ENCODE measurements at places on chromosomes 11 and 22.

DNA sequence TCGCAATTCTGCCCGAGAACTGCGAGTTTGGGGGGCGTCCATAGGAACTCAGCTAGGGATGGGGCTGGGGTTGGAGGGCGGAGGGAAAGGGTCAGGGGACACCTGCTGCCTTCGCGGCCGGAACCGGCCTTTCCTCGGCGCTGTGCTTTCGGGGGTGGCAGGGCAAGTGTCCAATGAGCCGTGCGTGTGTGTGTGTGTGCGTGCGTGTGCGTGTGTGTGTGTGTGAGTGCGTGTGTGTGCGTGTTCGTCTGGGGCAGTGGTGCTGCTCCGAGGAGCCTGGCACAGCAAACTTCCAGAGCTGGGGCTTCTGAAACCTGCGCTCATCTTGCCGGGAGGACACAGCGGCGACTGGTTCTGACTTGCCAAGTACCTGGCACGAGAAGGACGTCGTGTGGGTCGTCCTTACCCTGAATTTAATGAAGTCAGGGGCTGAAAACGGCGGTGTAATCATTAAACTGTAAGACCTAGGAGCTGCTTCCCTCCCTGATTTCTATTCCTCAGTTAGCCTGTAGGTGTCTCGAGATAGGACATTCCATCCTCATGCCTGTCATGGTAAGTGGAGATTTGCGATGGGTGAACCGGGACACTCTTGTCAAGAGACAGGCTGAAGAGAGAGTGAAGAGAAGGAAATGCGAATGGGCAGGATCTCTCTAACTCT, 27.0 kb upstream of the AMOTL1 start:
- peak; percentile 75 for DNase-seq

DNA sequence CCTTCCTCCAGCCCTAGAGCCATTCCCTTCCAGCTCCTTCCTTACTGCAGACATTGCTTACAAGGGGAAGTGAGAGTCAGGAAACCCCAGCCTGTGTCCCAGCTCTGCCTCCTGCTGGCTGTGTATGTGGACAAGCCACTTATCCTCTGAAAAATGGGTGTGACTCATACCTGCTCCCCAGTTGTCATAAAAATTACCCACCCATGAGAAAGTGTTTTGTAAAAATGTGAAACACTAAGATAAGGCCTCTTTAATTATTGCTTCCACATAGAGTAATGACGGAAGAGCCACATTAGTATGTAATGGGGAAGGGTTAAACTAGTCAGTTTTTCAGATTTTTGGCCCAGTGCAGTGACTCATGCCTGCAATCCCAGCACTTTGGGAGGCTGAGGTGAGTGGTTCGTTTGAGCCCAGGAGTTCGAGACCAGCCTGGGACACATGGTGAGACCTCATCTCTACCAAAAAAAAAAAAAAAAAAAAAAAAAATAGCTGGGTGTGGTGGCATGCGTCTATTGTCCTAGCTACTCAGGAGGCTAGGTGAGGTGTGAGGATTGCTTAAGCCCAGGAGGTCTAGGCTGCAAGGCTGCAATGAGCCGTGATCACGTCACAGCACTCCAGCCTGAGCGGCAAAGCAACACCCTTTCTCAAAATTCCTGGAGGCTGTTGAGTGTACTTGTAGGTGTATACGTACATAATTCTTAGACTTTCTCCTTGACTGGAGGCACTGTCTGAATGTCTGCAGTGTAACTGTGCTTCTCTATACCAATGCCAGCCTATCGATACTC, 84.9 kb downstream of the CTTN start:
- no peak for DNase-seq

- DNase-seq = no peak
Observed at GRCh38 chr11:60766547-60766946, 9.9 kb downstream of the MS4A15 start.

DNA sequence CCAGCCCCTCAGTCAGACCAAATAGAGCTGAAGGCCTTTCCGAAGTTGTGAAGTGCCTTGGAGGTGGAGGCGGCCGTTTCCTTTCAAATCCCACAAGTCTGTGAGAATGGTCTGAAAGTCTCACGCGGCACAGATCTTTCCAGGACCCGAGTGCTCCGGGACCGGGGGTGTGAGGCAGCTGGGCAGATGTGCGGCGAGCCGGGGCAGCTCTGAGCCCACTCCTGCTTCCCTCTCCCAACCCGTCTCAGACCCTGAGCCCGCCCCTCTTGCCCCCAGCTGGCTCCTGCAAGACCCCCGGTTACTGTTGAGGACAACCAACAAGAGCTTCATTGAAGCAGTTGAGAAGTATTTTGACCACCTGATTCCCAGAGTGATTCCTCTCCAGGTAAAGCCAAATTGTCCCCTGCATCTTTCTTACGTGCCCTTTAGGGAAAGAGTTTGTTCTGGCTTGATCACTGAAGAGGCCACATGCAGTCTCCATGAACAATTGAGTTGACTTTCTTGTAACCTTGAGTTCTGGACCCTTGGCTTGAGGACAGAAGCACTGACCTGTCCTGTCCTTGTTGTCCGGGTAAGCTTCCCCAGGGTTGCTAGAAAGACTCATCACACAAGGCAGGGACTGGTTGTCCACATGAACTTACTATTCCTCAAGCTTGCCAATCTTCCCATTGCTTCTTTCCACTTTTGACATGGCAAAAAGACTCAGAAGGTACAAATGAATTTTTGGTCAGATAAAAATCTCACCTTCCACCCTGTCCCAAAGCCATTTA, 7.5 kb downstream of the GLB1L3 start:
- no peak for DNase-seq

All from cerebellum (tissue), 4 donors.